ENCODE measurements at places on chromosomes 11 and 22.

DNA sequence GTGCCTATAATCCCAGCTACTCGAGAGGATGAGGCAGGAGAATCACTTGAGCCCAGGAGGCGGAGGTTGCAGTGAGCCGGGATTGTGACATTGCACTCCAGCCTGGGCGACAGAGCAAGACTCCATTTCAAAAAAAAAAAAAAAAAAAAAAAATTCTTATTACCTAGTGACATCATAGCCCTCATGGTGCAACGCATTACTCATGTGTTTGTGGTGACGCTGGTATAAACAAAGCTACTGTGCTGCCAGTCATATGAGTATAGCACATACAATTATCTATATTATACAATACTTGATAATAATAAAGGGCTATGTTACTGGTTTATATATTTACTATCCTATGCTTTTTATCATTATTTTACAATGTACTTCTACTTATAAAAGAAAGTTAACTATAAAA is 41.2 kb downstream of the OR2AT4 start:
- DNase-seq: no peak

GRCh38 chr11:123381817-123382554 is 48.1 kb upstream of the GRAMD1B start:
- no peak for DNase-seq

DNA sequence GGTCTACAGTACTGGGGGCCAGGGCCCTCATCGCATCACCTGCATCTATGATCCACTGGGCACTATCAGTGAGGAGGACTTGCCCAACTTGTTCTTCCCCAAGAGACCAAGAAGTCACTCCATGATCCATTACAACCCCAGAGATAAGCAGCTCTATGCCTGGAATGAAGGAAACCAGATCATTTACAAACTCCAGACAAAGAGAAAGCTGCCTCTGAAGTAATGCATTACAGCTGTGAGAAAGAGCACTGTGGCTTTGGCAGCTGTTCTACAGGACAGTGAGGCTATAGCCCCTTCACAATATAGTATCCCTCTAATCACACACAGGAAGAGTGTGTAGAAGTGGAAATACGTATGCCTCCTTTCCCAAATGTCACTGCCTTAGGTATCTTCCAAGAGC is 3.8 kb upstream of the PPFIBP2 start:
- DNase-seq: no peak

GRCh38 chr11:67382276-67383136 is 9.1 kb upstream of the CLCF1 start:
- DNase-seq: peak; percentile 74

Measured in globus pallidus (tissue), 1 donor.